ENCODE measurements at places on chromosomes 12 and 14. TPM values are rescaled to one million over a fixed set of nuclear protein-coding genes. Genes with fewer than 3 reads are reported as not detected.
A peak's percentile ranks its signal among the peaks of the same experiment; 100 is the strongest.

DNA sequence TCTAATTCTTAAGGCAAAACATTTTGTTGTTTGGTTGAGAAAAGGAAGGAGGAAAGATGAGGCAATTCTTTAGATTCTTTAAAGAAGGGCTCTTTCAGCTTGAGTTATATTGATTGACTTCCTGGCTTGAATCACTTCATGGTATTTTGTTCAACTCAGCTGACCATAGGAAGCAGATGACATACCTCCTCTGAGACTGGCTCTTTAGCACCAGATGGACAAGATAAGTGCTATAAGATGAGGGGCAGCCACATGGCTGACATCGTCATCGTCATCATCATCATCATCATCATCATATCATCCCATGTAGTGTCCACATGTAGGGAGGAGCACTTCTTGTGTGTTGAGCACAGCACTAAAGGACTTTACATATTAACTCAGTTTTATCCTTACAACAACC lies 81.3 kb downstream of the SSPN start:
- DNase-seq: no peak

GRCh38 chr12:1812650-1813302 lies 7.6 kb upstream of the LRTM2 start:
- DNase-seq: no peak

The DBX2 gene
- not detected for total RNA-seq

The SLC24A4 gene
- total RNA-seq: 0.20 TPM

The ABHD12B gene
- not detected for total RNA-seq

The AKAP6 gene
- 7.2 TPM for total RNA-seq

DNA sequence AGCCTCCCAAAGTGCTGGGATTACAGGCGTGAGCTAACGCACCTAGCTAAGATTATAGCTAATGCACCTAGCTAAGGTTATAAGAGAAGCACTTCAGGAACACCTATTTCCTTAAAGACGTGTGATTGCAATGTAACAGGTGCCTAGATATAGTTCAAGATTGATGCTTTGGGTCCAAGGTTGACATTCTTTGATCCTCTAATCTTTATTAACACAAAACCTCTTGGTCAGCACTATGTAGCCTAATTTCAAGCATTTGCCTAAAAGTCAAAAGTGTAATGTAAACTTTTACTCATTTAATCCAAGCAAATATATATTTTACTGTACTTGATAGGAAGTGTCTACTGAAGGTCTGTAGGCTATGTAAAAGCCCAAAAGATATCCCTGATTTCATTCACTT lies 36.5 kb downstream of the SCFD1 start:
- no peak for DNase-seq

DNA sequence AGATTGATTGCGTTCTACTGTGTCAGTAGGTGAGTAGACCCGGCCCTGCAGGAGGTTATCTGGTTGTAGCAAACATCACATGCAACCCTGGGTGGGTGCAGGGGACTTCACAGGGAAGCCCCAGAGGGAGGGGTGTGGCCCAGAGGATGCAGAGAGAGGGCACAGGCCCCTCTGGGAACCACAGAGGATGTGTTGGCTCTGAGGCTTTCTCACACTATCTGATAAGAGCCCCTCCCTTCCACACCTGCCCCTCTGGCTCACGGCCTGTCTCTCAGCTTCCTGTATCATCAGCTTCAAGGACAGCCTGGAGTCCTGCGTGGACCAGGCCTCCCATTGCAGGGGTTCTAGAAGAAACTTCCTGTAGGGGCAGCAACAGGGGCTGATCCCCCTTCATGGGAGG lies 101.9 kb downstream of the RIN3 start:
- DNase-seq: no peak

- DNase-seq: no peak
These were observed 7.4 kb upstream of the CD9 start for GRCh38 chr12:6192604-6193380.

The KERA gene
- total RNA-seq: not detected

DNA sequence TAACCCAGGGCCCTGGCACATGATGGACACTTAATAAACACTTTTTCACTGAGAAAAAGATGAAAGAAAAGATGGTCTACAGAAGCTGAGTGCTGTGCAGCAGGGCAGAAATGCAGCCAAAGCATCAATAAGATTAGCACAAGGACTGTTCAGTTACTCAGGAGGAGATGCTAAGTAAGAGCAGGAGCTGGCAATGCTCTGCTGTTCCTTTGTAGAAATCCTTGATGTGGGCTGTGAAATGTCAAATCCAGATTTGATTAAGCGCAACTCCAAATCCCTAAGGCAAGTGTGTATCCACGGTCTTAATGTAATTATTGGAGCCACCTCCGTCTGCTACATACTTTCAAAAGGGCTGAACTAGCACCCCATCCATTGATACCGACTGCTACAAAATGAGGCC lies 151.8 kb upstream of the BTG1 start:
- no peak for DNase-seq

DNA sequence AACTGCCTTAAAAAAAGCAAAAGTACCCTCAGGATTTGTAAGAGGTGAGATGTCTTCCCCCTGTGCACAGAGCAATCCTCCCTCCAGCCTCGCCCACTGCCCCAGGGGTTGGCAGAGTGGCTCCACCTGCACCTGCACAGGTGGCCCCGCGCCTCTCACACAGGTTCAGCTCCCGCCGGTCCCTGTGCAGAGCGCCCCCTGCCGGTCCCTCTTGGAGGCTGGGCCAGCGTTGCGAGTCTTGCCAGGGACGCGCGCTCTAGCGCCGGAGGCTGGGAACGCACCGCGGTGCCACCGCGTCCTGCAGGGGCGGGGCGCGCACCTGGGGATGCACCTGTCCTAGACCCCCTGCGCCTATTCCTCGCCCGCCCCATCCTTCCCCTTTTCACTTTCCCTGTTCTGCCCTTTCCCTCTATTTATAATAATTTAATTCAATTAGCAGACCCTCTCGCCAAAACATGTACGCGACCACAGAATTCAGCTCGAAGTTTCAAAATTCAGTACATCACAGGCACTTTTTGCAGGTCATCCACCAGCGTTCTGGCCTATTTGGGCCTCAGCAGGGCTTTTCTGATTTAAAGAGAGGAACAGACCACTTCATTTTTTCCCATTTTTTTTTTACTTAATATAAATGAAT lies 618.6 kb downstream of the AACS start:
- DNase-seq: peak; percentile 81

The SLC16A7 gene
- 5.9 TPM for total RNA-seq

The OTX2 gene
- total RNA-seq: not detected

GRCh38 chr12:123171967-123172366 lies 21.1 kb upstream of the PITPNM2 start:
- DNase-seq: no peak
